ENCODE measurements at places on chromosomes 11 and 22.

DNA sequence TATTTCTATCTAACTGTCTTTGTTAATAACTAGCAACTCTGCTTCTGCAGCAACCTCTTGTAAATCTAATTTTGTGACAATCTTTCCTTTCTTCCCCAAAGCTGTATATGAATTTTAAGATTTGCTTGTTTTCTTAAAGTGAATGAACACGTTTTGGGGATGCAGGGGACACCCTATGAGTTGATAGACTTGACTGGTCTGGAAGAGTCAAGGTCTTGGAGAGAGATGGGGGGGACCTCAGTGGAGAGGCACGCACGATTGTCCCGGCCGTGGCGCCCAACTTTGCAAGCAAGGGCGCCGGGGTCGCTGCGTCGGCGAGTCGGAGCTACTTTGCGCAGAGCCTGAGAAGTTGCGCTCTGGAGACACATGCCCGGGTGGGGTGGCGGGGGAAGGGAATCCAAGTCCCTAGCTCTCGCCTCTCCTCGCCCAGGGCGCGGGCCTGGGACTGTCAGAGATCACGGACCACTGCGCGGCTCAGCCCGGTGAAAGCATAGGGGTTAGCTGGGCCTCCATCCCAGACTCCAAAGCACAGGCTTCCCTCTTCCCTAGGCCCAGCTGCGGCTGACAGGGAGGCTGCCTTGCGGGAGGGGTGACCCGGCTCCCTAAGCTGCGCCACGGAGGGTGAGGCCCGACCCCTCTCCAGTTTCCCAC, 854 bp downstream of the ABCC8 start:
- peak; percentile 52 for DNase-seq

DNA sequence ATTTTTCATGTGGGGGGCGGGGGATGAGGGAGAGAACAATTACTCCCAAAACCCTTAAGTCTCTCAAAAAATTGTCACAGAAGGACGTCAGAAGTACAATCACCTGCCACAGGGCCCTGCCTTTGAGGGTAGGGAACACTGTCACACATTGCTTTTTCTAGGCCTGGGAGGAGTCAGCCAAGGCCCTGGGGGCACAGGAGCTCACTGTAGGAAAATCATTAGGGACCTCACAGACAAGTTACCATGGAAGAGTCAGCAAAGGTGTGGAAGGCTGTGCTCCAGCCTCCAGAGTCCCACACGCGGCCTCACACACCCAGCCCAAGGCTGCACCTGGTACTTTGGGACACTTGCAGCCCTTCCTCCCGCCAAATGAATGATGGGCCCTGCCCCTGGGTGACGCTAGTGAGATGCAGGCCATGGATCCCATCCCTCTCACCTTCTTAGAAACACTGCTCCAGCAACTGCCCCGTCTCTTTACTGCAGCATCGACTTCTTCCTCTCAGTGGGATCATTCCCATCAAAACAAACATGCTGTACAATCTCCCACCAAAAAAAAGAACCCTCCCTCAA, 3.3 kb downstream of the PLEKHA7 start:
- DNase-seq, result no peak

- DNase-seq, result no peak
These were observed 533.6 kb upstream of the CADM1 start for GRCh38 chr11:116037861-116038260.

GRCh38 chr11:130434521-130435223, 6.3 kb upstream of the ADAMTS8 start:
- peak; percentile 73 for DNase-seq

DNA sequence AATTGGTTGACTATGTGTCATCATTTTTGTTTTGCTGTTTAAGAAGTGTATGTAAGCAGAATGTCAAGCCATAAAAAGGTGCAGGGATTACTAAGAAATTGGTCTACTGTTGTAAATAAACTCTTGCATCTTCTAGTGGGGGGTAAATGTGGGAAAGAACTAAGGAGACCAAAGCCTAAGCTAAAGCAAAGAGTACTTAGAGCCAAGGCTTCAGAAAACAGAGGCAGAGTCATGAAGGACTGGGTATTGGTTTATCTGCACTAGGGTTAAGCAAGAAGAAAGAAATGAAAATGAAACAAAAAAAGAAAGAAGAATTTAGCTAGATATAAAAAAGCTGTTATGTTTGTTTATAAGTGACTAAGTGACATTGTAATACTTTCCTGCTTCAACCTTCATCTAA, 628.1 kb downstream of the METTL15 start:
- no peak for DNase-seq

DNA sequence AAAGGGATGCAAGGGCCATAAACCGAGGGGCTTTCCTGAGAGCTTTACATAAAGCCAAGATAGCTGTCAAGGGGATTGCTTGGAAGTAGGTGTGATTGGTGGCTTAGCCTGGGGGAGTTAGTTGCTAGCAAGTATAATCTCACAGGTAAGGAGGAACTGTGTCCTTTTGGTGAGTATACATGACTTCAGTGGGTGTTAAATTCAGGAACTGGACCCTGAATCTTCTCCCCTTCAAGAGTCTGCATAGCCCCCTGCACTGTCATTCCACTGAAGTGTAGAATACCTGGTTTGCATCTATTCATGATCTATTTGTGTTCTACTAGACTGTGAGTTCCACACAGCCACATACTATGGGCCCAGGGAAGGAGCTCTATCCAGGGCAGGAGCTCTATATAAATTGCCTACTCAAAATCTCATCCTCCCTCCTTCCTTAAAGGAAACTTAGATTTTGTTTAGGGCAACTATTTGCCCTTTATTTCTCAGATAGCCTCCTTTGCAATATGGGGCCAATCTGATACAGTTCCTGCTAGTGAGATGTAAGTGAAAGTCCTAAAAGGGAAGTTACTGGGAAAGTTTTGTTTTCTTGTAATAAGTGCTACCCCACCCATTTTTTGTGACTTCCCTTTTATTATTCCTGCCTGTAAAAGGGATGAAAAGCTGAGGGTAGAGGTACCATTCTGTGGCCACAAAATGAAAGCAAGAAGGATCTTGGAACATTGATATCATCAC, 120.5 kb downstream of the PGR start:
- DNase-seq, result no peak

DNA sequence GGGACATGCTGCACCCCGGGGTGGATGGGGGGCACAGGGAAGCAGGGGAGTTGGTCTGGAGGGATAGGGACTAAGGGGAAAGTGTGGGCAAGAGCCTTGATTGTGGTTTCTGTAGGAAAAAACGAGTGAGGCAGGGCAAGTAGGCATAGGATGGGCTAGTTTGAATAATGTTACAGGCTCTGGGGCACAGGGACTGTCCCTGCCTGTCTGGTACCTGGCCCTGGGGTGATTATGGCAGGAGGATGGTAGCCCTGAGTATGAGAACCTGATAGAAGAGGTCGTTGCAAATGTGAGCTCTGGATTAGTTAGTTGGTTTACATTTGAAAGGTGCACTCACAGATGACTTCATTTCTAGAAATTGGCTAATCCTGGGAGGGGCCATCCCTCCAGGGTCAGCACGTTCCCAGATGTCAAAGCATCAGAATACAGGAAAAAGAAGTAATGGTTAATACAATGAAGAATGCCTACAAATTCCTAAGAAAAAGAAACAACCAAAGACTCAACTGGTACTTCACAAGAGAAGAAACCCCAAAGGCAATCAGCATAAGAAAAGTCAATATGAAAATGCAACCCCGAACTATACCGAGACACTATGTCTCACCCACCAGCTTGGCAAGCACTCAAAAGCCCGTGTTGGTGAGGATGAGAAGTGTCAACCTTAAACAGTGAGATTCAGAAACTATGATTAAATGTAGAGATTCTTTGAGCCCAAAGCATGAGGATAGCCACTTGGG, 11.3 kb upstream of the SMIM38 start:
- DNase-seq, result no peak

DNA sequence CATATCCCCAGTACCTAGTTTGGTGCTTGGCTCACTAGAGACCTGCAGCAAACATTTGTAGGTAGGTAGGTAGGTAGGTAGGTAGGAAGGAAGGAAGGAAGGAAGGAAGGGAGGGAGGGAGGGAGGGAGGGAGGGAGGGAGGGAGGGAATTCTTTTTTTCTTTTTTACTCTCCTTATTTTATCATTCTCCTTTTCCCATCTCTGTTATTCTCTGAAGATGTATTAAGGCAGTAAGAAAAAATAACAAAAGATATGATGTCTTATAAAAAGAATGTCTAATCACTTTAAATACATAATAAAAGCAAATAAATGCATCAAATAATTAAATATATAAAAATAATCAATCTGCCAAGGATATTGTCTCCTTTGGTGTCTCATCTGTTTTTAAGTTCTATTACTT, 28.4 kb downstream of the VSIG10L2 start:
- DNase-seq, result no peak

- DNase-seq, result no peak
These were observed 343.3 kb upstream of the CTSC start for GRCh38 chr11:88680806-88681205.

- DNase-seq, result no peak
These were observed 667 bp downstream of the ACCS start for GRCh38 chr11:44066732-44067141.

DNA sequence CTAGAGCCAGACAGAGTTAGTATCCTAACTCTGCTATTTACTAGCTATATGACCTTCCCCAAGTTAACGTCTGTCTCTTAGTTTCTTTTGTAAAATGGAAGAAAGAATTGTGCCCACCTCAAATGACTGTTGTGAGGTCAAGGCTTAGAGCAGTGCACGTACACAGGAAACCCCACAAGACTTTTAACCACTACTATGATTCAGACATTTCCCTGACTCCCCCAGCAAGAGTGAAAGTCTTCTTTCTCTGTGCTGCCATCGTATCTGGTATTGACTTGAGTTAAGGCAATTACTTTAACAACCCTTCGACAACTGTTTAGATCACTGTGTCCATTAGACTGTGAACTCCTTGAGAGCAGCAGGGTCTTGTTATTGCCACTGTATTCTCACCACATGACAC, 2.6 kb upstream of the OR52W1 start:
- DNase-seq, result no peak

DNA sequence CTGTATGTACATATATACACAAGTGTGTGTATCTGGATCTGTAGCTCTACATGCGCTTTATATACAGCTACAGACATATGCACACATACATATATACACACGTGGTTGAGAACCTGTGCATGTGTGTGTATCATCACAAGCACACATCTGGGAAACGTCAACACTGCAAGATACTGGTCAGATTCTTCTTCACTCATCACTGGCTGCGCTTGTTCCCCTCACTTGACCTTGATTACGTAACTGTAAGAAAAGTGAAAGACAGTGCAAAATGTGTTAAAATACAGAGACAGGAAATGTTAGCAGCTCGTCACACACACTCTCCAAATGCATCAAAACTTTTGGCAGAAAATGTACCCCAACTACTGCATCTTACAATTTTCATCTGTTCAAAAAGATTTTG, 51.9 kb upstream of the MN1 start:
- DNase-seq, result no peak

DNA sequence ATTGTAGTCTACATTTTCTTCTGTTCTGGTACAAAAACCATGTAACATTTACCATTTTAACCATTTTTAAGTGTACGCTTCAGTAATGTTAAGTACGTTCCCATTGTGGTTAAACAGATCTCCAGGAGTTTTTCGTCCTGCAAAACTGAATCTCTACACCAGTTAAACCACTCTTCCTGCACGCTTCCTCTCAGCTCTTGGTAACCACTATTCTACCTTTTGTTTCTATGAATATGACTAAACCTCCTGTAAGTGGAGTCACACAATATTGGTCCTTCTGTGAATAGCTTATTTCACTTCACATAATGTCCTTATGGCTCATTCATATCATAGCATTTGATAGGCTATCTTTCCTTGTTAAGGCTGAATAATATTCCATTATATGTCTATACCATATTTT, 7.1 kb upstream of the EXT2 start:
- DNase-seq, result no peak

DNA sequence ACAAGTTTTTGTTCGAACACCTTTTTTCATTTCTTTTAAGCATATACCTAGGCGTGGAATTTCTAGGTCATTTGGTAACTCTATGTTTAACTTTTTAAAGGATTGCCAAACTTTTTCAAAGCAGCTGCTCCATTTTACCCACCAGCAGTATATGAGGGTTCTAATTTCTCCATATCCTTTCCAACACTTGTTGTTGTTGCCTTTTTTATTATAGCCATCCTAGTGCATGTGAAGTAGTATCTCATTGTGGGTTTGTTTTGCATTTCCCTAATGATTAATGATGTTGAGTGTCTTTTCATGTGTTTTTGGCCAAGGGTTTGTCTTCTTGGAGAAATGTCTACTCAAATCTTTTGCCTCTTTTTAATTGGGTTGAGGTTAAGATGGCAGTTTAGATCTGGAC, 24.5 kb downstream of the CSTPP1 start:
- no peak for DNase-seq

- DNase-seq, result no peak
These were observed 282.9 kb downstream of the LUZP2 start for GRCh38 chr11:24779791-24780190.

DNA sequence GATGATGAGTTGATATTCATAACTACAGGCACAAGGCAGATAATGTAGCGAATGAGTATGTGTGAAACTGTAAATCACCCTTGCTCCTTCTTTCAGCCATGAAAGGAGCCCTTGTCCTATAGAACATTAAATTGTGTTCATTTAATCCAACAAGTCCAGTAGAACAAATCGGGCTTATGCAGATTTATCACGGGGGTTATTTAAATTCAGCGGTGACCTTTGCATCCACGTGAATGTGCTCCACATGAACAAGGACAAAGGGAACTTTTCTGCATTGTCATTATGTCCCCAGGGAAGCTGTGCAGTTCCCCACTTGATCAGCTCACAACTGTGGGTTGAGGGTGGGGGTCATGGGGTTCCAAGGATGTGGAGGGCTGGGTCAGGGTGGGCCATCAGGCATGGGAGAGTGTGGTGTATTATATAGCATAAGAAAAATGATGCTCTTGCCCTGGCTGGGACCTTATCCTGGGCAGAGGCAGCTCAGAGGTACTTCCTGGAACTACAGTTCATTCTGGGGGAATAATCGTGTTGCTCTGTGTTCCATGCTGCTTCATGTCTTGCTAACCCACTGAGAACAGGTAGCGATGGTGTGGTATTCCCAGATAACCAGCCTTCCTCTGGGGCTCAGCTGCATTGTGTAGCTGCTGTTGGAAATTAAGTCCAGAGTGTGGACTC, 306.6 kb downstream of the FAT3 start:
- DNase-seq, result no peak

Measured in nephron progenitor cell (in vitro differentiated cells).